Activated CD4-positive, alpha-beta T cell treated with anti-CD3 and anti-CD28 coated beads, Interleukin-2, amount 50 U/mL, for 1 hour (primary cell): ENCODE measurements at places on chromosomes 11 and 22.

DNA sequence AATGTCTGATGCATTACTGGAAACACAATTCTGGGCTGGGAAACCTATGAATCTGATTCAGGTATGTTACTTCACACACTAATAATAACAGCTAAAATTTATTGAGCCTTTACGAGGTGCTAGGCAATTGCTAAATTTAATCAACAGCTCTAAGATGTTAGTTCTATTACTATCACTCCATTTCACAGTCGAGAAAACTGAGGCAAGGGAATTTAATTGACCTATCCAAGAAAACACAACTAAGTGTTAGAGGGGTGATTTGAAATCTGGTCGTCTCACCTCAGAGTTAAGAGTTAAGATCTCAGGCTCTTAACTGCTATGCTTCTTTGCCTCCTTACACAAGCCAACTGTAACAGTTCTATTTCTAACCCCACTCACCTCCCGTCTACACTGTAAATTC lies 8.8 kb downstream of the MAML2 start:
- DNase-seq = no peak

DNA sequence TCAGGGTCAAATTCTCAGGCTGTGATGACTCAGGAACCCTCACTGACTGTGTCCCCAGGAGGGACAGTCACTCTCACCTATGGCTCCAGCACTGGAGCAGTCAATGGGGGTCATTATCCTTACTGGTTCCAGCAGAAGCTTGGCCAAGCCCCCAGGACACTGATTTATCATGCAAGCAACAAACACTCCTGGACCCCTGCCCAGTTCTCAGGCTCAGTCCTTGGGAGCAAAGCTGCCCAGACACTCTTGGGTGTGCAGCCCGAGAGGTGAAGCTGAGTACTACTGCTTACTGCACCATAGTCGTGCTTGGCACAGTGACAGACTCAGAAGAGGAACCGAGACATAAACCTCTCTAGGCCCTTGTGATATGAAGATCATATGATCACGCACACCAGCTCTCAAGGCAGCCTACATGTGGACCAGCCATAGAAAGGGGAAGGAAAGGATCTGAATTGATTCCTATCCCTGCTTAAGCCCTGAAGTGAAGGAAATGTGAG lies 58.2 kb downstream of the ZNF280B start:
- no peak for DNase-seq

DNA sequence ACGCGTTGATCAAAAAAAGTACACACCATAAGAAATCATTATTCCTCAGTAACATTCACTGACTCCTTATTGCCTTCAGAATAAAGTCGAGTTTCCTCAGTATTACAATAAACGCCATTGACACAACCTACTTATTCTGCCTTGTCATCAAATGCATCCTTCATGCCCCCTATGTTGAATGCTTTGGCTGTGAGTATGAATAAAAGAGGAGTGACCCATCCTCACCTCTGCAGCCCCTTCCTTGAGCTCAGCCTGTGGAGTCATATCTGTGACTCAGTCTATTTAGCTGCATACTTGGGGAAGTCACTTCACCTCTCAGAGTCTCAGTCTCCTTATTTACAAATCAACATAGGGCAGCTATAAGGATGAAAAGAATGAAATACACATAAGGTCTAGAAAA lies 65.1 kb downstream of the USP35 start:
- DNase-seq = no peak

GRCh38 chr22:43854786-43855271 lies 7.5 kb downstream of the SULT4A1 start:
- no peak for DNase-seq

GRCh38 chr11:630871-631270 lies 3.9 kb upstream of the SCT start:
- no peak for DNase-seq

- DNase-seq = no peak
These were observed 54.5 kb downstream of the PACS1 start for GRCh38 chr11:66124564-66124963.

DNA sequence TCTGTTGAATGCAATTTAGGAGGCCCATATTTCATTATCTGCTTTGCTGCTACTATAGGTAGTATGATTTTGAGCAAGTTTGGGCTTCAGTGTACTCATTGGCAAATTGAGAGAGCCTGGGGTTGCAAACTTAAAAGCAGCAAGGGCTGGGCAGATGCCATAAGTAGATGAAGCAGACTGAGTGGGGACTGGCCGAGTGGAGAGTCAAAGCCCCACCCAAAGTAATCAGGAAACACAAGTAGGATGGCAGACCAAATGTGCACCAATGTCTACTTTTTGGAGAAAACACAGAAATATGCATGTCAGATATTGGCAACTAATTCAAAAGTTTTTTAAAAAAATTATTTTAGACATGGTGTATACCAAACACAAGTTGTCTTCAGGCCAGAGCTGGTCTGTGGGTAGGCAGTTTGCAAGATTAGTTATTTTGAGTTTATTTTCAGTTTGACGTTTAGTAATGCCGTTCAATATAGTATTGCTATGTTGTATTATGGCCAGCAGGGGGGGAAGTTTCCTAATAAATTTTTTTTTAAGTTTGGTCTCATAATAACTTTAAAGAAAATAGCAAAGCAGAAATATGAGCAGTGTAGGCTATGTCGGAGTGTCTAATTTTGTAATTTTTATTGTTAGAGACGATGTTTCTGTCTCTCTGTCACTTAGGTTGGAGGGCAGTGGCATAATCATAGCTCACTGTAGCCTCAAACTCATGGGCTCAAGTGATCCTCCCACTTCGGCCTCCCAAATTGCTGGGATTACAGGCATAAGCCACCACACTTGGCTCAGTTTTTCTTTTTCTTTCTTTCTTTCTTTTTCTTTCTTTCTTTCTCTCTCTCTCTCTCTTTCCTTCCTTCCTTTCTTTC lies 105.1 kb downstream of the HIPK3 start:
- DNase-seq = no peak

DNA sequence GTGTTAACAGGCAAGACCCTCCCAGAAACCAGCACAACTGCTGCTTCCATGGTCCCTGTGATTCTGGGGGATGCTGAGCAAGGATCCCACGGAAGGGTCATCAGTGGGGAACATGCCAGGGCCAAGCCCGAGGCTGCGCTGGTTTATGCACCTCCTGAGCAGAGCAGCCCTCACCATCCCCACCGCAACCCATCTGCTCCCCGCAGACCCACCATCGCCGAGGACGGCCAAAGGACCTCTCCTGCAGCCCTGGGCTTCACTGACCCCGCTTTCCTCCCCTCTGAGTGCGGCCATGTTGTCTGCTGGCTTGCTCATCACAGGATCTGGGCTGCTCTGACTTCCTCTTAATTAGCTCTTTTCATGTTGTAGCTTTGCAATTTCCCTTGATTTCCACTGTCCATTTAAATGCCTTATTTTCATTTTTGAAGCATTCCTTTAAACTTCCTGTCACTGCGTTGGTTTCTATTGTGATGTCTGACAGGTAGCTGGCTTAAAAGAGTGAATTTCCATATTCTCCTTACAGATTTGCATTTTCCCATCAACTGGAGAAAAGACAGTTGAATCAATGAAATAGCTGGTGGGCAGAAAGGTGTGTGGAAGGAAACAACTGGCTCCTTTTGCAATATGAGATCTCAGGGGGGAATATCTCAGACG lies 14.9 kb downstream of the TP53AIP1 start:
- no peak for DNase-seq

GRCh38 chr11:82936261-82936660 lies 34.7 kb downstream of the DDIAS start:
- DNase-seq = no peak

DNA sequence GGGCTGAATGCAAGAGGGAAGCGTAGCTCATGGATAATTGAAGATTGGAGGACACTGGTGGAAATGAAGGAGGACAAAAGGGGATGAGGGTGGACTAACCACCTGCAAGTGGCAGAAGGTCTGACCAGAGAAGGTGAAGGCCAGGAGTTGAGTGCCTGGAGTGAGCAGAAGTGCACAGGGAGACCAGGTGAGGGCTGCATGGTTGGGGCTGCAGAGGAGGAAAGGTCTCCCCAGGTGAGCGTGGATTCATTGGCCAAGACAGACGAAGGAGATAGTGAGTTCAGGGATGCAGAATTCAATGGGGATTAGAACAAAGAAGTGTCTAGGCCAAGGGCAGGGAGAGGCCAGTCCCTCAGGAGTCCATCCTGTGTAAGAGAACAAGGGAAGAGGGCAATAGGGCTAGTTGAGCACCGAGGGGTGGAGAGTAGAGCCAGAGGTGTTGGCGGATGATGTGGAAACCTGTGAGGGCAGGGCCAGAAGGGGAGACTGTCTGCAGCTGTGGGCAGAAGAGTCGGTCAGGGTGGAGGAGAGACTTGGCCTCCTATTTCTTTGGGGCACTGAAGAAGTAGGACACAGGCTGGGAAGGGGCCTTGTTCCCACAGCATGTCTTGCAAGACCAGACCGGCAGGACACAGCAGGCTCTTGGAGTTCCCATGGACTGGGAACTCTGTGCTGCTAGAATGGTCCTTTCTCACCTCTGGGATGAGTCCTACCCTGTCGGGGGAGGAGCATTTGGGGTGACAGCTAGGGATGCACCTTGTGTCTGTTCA lies 6.7 kb downstream of the TRIM29 start:
- no peak for DNase-seq

- no peak for DNase-seq
These were observed 324.8 kb downstream of the MN1 start for GRCh38 chr22:27476729-27477128.
